ENCODE measurements at places on chromosomes 13 and 19.

- DNase-seq: no peak
Observed at GRCh38 chr13:75469047-75469446, 12.9 kb downstream of the TBC1D4 start.

- no peak for DNase-seq
Observed at GRCh38 chr19:55432241-55432959, 10.7 kb downstream of the SHISA7 start.

GRCh38 chr19:15194938-15195337, 5.9 kb downstream of the NOTCH3 start:
- DNase-seq: no peak

- DNase-seq: no peak
Observed at GRCh38 chr13:75530549-75530961, 7.1 kb downstream of the COMMD6 start.

DNA sequence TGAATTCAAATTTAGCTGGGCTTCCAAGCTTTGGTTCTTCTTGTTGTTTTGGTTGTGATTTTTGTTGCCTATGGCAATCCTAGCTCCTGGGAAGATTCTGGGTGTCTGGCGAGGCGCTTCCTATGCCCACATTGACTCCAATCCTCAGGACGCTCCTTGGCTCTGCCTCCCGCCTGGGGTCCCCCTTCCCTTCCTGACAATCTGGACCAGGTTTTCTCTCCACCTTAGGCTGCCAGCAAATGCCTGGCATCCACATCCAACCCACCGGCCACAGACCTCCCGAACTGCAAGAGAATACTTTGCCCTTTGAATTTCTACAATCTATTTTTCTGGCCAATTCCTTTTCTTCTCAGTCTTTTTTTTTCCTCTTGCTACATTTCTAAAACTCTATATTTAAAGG, 186.9 kb upstream of the UBL3 start:
- DNase-seq: no peak

DNA sequence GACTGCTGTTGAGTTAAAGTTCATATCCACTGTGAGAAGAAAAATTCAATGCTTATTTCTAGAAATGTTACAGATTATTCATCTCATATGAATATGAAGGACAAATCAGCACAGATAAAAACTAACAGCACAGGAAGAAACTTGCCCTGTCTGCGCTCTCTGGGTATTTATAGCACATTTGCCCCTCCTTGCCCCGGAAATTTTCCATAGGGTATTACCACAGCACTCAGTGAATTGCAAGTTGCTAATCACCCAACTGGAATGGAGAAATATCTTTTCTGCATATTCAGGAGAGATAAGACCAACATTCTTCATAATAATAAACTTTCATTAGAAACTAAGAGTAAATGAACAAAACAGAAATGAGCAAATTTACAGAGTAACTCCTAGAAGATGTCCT, 318.0 kb upstream of the KLF12 start:
- DNase-seq: no peak

DNA sequence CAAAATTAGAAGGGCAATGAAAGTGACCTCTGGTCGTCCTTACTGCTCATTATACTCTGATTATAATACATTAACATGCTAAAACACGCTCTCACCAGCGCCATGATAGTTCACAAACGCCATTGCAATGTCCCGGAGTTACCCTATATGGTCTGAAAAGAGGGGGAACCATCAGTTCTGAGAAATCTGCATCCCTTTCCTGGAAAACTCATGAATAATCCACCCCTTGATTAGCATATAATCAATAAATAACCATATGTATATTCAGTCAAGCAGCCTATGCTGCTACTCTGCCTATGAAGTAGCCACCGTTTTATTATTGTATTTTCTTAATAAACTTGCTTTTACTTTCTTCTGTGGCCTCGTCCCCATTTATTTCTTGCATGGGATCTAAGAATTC, 24.6 kb upstream of the SLITRK6 start:
- DNase-seq: no peak

Data from SW 1271 (cell line).